ENCODE measurements at places on chromosomes 6 and 20.

DNA sequence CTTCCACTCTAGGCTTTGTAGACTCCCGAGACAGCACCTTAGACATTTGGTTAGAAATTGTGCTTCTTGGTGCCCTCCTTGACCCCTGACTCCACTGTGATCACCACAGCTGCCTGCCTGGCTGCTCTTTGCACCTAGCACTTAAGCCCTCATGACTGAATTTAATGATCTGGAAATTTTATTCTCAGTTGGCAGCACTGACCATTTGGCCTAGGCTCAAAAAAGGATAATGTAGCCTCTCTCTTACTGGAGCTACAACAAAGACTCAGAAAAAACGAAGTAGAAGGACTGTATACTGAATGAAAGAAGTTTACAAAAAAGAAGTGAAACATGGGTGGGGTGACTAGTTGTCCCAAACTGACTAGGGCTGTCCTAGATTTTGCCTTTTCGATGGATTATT is 11.3 kb upstream of the ABRACL start:
- DNase-seq: peak; percentile 9

DNA sequence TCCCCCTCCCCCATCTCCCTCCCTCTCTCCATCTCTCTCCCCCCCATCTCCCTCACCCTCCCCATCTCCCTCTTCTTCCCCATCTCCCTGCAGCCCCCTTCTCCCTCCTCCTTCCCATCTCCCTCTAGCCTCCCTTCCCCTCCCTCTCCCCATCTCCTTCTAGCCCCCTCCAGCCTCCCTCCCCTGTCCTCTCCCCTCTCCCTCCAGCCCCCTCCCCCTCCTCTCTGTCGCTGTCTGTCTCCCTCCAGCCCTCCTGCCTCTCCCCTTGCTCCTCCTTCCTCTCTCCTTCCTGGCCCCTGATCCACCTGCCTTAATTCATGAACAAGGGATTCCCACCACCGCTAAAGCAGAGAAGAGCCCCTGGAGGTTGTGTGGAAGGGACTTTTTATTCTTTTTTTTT is 26.9 kb upstream of the CHMP4B start:
- DNase-seq: no peak

DNA sequence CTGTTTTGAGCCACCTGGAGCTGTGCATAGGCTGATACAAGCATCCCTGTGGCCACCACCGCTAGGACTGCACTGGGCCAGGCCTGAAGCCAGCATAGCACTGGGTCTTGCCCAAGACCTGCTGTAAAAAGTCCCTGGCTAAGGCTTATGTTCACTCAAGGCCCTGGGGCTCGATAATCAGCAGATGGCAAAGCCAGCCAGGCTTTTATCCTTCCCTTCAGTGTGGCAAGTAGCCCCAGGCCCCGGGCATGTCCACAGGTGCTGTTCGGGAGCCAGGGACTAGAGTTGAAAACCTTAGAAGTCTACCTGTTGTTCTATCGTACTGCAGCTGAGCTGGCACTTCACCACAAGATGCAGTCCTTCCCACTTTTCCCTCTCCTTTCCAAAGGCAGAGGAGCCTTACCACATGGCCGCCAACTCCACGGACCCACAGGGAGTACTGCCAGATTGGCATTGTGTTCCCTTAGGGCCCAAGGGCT is 226.4 kb upstream of the ZNF217 start:
- DNase-seq: no peak

- no peak for DNase-seq
Observed at GRCh38 chr20:57867181-57867803, 157.5 kb upstream of the PMEPA1 start.

DNA sequence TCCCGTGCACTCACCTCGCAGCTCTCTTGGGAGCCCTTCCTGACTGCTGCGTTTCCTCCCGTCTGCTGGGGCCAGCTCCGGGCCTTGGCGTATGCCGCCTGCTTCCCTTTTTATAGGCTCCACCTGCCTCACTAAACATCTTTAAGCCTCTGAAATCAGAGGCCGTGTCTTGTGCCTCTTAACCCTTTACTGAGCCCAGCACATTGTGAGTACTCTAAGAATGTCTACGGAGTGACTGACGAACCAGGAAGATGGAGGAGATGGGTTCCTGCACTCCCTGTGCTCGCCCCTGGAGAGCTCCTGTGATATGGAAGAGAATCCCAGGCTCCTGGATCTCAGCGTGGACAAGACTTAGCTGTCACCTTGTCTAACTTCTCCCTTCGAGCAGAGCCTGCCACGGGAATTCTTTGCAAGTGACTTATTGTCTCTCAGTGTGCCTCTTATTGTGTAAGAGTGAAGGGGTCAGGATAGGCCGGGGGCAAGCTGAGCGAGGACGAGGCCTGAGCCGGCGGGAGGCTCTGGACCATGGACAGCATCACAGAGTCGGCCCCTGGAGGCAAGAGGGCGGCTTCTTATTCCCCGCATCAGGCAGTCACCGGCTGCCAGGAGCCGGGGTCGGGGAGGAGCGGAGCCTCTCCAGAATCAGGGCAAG is 70.9 kb upstream of the CCDC167 start:
- DNase-seq: no peak

- peak; percentile 20 for DNase-seq
Observed at GRCh38 chr6:139028215-139028657, 309 bp upstream of the ABRACL start.

DNA sequence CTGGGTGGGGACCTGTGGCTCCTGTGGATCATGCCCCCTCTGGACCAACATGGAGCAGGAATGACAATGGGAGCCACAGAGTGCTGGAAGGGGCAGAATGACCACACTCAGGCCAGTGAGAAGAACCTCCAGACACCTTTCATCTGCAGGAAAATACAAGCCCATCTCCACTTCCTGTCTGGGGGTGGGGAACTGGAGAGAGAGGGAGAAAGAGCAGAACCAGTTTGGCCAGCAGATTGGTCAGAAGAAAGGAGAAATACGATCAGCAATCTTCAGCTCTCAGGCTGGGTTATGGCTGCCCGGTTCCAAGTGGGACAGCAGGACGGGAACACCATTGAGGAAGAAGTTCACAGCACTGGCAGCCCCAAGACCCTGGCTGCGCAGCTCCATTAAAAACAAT is 37.0 kb downstream of the BMP7 start:
- no peak for DNase-seq

DNA sequence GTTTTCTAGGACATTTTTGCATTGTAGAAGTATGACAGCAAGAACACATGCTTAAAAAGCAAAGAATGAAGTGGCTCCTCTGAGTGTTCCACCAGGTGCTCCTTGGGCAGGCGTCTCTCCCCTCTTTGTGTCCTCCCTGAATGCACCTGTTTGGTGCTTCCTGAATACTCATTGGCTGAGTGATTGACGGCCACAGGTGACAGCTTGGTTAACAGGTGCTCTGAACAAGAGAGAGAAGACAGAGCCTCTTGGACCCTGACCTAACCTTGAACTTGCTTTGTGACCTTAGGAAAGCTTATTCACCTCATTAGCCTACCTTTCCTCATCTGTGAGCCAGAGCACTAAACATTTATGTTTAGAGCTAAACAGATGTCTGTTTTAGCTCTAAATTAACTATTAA is 93.7 kb downstream of the TULP4 start:
- DNase-seq: no peak

DNA sequence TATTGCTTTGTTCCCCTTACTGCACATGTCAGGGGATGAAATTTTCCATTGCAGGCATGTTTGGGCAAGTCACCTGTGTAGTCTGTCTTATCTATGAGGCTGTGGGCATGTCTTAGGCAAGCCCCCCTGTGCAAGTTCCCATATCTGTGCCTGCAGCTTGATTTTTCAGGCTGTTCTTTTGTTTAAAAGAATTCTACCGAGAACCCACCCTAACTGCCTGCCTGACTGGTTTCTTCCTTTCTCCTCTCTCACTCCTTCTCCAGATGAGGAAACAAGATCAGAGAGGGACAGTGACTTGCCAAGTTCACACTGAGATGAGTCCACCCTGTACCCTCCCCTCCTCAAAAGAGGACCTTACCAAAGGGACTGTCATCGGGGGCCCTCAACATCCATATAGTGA is 11.0 kb downstream of the TREML2 start:
- DNase-seq: no peak

GRCh38 chr20:63802469-63803240 is 28.4 kb downstream of the ZBTB46 start:
- no peak for DNase-seq

- DNase-seq: no peak
Observed at GRCh38 chr6:146389740-146390139, 153.9 kb upstream of the RAB32 start.

DNA sequence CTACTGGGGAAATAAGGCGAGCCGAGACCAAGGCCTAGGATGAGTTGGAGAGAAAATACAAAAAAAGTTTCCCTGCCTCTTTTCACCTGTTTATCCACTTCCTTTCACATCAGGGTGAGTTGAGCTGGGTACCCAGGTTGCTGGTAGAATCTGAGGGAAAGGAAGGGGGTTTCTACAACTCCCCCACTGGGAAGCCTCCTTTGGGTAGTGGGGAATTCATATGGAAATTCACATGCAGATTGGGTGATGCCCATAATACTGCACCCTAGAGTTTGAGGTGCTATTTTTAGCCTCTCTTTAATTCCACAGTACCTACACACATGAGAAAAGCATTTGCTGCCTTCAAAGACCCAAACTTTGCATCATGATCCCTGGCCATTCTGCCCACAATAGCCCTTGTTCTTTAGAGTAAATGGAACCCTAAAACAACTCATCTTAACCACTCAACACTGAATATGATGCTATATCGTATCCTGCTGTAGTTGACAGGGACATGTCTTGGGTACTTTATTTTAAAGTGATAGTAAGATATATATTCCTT is 2.7 kb downstream of the OSTM1 start:
- no peak for DNase-seq

GRCh38 chr6:163321717-163322116 is 92.8 kb upstream of the QKI start:
- no peak for DNase-seq

GRCh38 chr20:998231-998830 is 3.8 kb downstream of the RSPO4 start:
- no peak for DNase-seq

DNA sequence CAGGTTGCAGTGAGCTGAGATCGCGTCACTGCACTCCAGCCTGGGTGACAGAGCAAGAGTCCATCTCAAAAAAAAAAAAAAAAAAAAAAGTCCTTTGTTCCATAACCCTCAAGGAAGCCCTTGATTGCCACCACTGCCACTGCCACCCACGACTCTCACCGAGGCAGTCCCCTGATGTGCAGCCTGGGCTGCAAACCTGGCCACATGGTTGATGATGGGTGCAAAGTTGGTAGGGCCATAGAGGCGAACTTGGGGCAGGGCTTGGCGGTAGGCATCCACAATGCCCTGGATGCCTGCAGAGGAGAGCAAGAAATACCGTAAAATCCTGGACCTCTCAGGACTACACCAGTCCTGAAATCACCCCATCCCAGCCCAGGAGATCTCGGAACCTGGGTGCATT is 11.5 kb downstream of the SPAG4 start:
- no peak for DNase-seq

GRCh38 chr6:33049323-33050013 is 24.0 kb downstream of the HLA-DPA1 start:
- no peak for DNase-seq

- no peak for DNase-seq
Observed at GRCh38 chr6:73665686-73666319, 12.0 kb upstream of the SLC17A5 start.

DNA sequence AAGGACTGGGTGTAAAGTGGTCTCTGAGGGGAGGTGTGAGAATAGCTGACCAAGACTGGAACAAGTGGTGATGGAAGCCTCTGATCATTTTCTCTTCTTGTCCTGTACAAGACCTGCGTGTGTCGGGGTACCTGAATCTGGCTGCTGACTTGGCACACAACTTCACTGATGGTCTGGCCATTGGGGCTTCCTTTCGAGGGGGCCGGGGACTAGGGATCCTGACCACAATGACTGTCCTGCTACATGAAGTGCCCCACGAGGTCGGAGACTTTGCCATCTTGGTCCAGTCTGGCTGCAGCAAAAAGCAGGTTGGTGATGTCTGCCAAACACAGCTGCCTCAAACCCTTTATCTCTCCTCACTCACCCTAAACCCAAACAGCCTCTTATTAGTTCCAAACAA is 1.7 kb upstream of the HSD17B8 start:
- no peak for DNase-seq

DNA sequence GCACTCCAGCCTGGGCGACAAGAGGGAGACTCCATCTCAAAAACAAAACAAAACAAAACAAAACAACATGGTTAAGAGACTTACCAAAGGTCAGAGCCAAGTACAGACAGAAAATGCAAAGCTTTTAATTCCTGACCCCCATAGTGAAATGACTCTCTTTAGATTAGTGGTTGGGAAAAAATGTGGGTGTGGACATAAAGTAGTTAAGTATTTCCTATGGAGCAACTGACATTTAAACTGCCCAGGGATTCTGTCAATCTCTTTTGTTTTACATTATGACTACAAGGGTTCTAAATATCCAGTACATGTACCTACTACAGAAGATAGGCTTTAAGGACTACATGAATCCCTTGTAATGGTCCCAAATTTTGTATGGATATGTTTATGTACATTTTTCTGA is 75.1 kb downstream of the IRAK1BP1 start:
- no peak for DNase-seq

- DNase-seq: no peak
Observed at GRCh38 chr6:113330636-113330946, 526.6 kb upstream of the MARCKS start.

DNA sequence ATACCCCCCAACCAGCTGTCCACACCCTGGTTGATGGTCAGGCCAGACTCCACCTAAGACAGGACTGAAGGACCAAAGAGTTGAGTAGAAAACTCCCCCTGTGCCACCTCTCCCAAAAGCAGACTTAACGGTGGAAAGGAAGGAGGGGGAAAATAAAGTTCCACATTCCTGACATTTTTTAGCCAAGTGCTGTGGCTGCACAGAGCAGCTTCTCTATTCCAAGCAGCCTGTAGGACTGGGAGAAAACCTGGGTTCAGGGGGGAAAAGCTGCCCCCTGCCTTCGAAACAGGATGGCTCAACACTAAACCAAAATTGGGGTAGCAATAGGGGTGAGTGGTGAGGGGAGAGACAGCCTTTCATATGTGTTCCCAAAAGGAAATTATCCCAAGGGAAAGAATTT is 3.6 kb downstream of the TRAM2 start:
- DNase-seq: no peak

- no peak for DNase-seq
Observed at GRCh38 chr6:125217369-125217768, 63.8 kb downstream of the TPD52L1 start.

DNA sequence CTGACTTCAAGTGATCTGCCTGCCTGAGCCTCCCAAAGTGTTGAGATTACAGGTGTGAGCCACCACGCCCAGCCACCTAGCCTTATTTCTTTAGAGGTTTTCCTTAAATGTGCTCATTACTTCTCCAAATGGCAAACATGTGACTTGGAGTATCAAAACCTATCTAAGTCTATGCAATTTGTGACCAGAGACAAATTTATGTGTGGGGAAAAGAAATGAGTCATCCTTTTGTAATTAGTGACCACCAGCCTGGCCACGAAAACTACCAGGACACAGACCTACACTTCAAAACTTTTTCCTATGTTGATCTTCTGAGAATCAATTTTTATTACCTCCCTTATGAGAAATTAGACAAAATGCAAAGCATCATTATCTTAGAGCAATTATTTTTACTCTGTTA is 64.6 kb upstream of the OGFRL1 start:
- DNase-seq: no peak

Data from DMS 273 treated with DMSO at 0.1 percent for 48 hours (cell line).